ENCODE measurements at places on chromosomes 7 and 10.

DNA sequence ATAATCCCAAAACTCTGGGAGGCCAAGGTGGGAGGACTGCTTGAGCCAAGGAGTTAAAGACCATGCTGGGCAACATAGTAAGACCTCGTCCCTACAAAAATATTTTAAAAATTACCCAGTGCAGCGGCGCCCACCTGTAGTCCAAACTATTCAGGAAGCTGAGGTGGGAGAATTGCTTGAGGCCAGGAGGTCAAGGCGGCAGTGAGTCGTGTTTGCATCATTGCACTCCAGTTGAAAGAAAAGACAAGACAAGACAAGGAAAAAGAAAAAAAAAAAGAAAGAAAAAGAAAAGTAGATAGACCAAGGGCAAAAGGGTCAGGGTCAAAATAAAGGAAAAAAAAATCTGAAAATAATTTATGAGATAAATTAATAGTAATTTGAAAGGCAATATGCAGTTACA lies 5.8 kb downstream of the ANXA7 start:
- DNase-seq, result no peak

- DNase-seq, result no peak
These were observed 861.0 kb downstream of the SORCS3 start for GRCh38 chr10:105502058-105502457.

GRCh38 chr7:39952374-39952773 lies 2.3 kb downstream of the CDK13 start:
- DNase-seq, result no peak

- DNase-seq, result no peak
These were observed 2.3 kb downstream of the GRM8 start for GRCh38 chr7:127250312-127251035.

GRCh38 chr10:77799352-77799751 lies 127.2 kb downstream of the DLG5 start:
- DNase-seq, result no peak

GRCh38 chr10:18102404-18102803 lies 37.8 kb upstream of the CACNB2 start:
- DNase-seq, result no peak

DNA sequence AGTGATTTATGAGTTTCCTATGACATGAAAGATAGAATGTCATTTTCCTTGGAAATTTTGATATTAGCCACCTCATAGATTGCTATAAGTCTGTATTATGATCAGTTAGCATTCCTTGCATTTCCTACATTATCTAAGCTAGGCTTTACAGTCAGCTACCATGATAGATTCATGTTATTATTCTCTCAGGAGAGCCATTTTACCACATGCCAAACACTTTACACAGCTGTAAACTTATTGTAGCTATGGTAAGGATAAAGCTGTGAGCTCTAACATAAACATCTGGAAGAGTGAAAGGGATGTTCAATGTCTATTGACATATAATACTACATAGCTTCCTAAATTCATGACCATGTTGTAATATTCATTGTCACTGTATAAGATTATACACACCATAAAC lies 608.0 kb downstream of the PHTF2 start:
- DNase-seq, result no peak

DNA sequence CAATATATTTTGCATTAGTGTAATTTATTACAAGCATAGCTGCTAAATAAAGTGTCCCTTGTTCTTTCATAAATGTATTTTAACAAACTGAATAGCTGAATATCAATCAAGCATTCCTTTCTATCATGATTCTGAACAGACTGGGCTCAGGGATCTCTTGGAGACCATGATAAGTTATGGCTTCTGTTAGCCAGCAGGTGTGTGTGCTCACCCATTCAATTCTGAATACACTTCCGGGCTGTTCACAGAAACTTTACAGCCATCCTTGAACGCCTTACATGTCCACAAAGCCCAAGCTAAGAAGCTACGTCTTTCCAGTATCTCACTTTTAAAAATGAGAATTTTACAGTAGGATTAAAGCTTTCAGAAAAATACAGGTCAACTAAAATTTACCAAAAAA lies 115.1 kb downstream of the SVIL start:
- DNase-seq, result no peak

DNA sequence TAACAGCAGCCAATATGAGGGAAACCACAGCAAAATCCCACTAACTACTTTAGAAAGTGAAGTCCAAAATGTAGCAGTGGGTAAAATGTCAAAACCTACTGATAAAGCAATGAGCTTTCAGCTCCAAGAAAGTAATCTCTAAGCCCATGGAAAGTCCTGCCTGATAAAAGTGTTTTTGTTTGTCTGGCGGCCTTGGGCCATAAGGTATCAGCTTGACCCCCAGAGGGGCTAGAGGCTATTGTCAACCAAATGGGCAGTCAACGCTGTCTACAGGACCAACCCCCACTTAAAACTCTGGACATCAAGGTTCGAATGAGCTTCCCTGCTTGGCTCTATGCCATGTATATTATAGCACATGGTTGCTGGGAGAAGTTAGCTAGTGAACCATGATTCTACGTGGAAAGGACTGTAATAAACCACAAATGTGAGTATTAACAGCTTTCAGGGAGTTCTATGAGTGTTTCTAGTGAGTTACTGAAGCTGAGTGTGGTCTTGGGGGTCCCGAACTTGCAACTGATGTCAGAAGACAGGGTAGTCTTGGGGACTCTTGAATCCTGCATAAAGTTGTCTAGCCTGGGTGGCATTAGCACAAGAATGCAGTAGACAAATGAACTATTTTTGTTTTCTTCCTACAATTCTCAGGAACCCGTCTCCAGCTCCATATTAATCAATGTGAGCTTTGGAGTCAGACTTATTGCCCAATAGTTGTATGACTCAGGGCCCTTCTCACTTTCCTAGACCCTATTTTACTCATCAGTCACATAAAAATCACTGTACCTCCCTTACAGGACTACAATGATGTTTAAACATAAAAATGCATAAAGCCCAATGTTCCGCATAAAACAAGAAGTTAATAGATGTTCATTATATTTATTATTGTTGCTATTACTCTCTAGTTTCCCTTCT lies 164.9 kb downstream of the DGKI start:
- DNase-seq, result no peak

- no peak for DNase-seq
These were observed 767.9 kb downstream of the GRID1 start for GRCh38 chr10:85598646-85599045.

Measured in left forelimb (tissue), 1 donor.